Activated T-cell treated with anti-CD3 and anti-CD28 coated beads, Interleukin-2, amount 50 U/mL, for 1 hour (primary cell): ENCODE measurements at places on chromosomes 1 and 21.
A peak's percentile ranks its signal among the peaks of the same experiment; 100 is the strongest.

- DNase-seq, result no peak
Measured at GRCh38 chr1:114167226-114167625, 13.6 kb upstream of the SYT6 start.

DNA sequence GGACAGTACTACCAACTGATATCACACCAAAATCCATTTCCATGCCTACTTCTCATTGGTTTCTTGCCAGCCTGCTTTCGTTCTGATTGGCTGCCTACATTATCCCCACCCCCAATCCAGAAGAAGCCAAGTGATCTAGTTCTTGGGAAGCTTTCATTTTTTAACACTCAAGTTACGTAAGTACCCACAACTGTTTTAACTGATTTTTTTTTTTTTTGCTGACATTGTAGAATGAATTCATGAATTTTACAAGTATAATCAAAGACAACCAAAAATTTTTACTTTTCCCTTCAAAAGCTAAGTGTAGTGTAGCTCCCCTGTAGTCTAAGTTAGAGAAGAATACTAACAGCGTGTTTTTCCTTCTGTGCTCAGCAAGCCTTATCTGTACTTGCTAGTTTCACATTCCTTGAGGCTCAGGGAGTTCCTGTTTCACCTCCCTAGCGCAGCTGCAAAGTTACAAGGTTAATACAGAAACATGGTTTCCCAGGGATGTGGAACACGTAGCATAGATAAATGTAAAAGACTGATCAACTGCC, at the start of gene SLC9C2:
TSS of gene SLC9C2 (minus strand) at position 17 of the 536 bp plus-strand sequence. CDS start 1,296 bp downstream, outside the sequence.
- no peak for DNase-seq

GRCh38 chr1:183655562-183656075, 2.5 kb upstream of the APOBEC4 start:
- peak; percentile 72 for DNase-seq

DNA sequence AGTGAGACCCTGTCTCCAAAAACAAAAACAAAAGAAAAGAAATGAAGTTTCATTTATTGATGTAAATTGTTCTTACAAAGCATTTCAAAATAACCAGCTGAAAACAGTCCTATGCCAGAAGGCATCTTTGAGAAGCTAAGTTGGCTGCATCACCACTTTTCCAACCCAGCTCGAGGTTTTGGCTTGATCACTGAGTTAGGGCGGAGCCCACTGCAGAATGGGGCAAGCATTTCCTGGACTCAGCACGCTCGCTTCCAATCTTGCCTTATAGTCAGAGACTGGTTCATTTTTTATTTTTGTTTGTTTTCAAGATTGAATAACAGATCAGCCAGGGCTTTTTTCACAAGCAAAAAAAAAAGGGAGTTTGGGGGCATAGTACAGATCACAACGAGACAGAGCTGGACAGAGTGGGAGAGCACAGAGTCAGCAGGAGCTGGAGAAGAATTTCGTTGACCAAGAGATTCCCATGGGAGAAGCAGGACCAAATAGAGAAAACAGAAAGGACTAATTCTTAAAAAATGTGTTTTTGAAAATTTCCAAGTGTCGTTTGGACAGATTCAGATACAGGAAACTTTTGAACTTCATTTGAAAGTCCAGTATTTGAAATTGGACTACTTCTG, 23.5 kb upstream of the COL6A1 start:
- DNase-seq, result no peak

- DNase-seq, result no peak
Measured at GRCh38 chr1:230068952-230069684, 2.1 kb downstream of the GALNT2 start.

DNA sequence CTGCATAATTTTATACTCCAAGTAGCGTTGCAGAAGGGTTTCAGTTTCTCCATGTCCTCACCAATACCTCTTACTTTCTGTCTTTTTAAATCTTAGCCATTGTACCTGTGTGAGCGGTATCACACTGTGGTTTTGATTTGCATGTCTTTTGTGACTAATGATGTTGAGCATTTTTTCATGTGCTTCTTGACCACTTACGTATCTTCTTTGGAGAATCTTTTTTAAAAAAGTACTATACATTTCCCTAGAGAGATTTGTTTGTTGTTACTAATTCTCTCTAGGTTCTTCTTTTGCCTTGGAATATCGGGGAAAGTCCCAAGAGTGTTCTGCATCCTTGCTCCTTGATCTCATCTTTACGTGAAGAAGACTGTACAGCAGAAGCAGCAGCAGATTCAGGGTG, 81.8 kb upstream of the WARS2 start:
- DNase-seq, result no peak

GRCh38 chr1:215749414-215749813, 182.3 kb downstream of the KCTD3 start:
- no peak for DNase-seq

DNA sequence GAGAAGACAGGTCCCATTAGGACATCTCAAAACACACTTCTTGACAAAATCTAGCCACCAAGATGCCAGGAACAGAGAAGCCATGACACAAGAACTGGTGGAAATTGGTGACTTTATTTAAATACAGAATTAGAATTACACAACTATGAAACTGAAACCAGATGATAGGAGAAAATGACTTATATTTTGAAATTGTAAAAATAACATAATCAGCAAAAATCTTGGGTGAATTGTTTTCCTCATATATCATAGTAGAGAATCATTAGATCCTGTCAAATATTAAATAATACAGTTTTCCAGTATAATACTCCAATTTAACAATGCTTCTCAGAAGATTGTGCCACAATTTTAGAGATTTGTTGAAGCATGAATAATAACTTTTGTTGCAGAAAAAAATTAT, 81.5 kb upstream of the MROH9 start:
- no peak for DNase-seq

GRCh38 chr1:217260676-217261075, 370.2 kb downstream of the GPATCH2 start:
- DNase-seq, result no peak

- peak; percentile 48 for DNase-seq
Measured at GRCh38 chr1:234544087-234544579, 65.2 kb upstream of the TARBP1 start.

DNA sequence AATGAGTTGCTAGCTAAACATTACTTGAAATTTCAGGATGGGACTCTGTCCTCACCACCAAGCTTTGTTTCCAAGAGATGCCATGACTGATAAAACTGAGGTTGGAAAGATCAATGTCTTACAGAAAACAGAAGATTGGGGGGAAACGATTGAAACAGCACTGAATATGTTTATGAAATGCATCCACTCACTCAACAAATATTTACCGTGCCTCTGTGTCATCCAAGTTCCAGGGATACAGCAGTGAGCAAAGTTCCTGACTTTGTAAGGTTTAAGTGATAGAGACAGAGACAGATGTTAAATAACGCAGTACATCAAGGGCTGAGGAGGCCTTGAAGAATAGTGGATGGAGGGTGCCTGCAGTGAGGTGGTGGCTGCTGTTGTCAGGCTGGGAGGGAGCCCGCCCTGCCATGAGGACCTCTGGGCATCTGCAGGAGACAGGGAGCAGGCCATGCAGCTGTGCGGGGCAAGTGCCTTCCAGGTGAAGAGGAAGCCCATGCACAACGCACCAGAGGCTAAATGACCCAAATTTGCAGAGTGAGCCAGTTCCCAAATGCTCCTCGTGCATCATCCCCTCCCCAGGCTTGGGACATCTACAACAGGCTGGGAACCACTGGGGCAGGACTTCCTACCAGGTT, 108.0 kb downstream of the HLCS start:
- DNase-seq, result no peak

DNA sequence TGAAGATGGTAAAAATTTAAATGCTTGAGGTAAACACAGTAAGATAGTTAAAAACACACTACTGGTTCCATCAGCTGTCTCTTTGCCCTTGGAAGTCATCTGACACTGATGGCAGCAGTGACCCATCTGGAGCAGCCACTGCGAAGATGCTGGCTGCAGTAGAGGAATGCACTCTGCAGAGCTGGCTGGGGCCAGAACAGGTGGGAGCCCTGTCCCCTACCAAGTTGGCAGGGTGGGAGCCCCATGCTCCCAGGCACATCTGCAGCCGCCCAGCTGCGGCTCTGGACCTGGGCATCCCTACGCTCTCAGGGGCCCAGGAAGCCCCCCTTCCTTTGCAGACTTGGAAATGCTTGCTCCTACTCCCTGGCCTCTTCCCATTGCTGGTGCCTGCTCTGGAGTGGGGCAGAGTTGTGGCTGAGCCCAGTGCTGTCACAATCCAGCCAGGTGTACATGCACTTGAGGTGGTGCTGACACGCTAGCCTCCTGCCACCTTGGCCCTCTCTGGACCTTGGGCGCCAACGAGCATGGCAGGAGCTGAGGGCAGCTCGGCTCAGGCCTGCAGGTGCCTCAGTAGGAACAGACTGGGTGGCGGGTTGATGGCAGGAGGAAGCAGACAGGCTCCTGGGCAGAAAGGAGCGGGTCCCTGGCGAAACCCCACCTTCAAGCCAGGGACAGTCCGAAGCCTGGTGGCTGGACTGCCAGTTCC, 227.0 kb downstream of the FGGY start:
- no peak for DNase-seq

DNA sequence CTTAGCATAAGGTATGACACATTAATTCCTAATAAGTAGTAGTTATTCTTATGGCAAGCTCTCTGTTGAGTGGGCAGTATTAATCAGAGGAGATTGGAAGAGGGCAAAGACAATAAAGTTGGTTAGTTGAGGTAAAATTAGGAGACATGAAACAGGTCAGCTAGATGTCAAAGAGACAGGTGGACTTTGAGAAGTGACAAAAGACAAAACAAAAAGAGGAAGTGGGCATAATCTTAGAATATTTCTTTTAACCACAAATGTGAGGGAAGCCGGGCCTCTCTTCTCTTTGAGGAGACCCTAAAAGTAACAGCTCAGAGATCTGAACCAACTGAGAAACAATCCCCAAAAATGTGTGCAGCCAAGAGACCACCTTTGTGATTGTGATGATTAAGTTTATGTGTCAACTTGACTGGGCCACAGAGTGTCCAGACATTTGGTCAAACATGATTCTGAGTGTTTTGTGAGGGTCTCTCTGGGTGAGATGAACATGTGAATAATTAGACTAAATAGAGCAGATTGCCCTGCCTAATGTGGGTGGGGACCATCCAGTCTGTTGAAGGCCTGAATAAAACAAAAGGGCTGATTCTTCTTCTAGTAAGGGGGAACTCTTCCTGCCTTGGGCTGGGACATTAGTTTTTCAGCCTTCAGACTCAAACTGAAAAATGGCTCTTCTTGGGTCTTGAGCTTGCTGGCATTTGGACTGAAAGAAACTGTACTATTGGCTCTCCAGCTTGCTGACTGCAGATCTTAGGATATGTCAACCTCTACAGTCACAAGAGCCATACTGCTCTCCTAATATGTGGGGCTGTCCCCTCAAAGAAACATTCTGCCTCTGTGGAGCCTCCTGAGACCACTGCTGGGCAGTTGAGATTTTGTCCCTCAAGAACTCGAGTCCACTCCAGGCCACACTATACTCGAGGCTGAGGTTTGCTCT, 40.0 kb downstream of the FCRL5 start:
- DNase-seq, result no peak

DNA sequence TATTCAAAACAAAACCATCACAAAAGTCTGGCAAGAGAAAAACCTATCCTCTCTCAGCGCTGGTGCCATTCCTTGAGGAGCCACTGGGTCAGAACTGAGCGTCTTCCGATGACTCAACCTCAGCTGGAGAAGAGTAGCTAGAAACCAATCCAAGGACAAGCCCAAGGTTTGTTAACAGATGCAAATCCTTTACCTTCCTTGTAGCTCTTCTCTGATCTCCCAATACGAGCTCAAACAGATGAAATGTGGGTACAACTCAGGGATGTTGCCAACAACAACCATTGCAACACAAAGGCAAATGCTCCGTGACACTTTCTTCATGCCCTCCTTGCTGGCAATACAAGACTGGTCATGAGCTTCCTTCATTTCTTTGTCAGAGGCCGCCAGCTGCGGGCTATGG, 337.1 kb downstream of the SIPA1L2 start:
- DNase-seq, result no peak

GRCh38 chr1:175067362-175068106, at the start of gene TNN:
Gene TNN (plus strand): TSS chr1:175067833. CDS start chr1:175077419, 9,586 bp downstream.
- no peak for DNase-seq

DNA sequence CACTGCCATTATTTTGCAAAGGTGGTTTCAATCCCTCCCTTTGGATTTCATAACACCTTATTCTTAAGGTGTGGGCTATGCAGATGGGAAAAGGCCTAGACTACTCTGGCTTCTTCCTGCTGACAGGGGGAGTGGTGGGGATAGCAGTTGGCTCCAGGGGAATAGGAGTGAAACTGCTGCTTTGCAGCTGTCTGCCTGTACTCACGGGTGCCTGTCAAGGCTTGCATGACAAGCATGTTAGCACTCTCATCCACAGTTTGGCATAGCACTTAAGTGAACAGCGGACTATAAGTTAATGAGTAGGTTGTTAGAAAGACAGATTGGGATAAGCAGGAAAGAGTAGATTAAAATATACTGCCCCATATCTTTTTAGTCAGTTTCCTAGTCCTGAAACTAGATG, 287.5 kb upstream of the DAB1 start:
- no peak for DNase-seq

GRCh38 chr1:192808163-192808517, 699 bp upstream of the RGS2 start:
- no peak for DNase-seq

- DNase-seq, result peak; percentile 64
Measured at GRCh38 chr1:117758444-117759316, 152.8 kb downstream of the TENT5C start.

DNA sequence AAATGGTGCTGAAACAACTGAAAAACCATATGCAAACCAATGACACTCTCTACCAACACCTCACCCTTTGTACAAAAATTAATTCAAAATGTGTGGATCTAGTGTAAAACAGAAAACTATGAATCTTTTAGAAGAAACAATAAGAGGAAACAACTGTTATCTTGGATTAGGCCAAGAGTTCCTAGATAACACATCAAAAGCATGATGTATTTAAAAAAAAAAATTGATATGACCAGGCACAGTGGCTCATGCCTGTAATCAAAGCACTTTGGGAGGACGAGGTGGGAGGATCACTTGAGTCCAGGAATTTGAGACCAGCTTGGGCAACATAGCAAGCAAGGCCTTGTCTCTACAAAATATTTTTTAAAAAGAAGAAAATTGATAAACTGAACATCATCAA, 79.0 kb downstream of the EIF4G3 start:
- no peak for DNase-seq

- no peak for DNase-seq
Measured at GRCh38 chr1:17420391-17420918, 19.0 kb downstream of the RCC2 start.

GRCh38 chr1:20727746-20728316, 4.7 kb downstream of the SH2D5 start:
- no peak for DNase-seq

GRCh38 chr1:55262822-55263221, 47.7 kb upstream of the USP24 start:
- DNase-seq, result no peak

GRCh38 chr1:24125456-24125855, 13.5 kb upstream of the MYOM3 start:
- DNase-seq, result no peak

DNA sequence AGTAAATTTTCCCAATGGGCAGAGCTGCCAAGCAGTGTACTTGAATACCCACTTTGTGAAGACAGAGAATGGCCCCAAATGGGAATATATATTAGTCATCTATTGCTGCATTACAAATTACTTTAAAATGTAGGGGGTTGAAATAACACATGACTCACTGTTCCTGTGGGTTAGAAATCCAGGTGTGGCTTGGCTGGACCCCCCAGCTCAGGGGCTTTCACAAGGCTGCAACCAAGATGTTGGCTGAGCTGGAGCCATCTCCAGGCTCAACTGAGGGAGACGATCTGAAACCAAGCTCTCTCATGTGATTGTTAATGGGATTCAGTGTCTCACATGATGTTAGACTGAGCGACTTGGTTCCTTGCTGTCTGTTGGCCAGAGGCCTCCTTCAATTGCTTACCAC, 33.4 kb upstream of the ARHGAP29 start:
- DNase-seq, result no peak

GRCh38 chr1:226733876-226734275, 5.2 kb downstream of the ITPKB start:
- DNase-seq, result no peak
